COR-L47 (cell line): ENCODE measurements at places on chromosomes 5 and 9.

GRCh38 chr5:41808294-41808693, 61.9 kb downstream of the OXCT1 start:
- no peak for DNase-seq

DNA sequence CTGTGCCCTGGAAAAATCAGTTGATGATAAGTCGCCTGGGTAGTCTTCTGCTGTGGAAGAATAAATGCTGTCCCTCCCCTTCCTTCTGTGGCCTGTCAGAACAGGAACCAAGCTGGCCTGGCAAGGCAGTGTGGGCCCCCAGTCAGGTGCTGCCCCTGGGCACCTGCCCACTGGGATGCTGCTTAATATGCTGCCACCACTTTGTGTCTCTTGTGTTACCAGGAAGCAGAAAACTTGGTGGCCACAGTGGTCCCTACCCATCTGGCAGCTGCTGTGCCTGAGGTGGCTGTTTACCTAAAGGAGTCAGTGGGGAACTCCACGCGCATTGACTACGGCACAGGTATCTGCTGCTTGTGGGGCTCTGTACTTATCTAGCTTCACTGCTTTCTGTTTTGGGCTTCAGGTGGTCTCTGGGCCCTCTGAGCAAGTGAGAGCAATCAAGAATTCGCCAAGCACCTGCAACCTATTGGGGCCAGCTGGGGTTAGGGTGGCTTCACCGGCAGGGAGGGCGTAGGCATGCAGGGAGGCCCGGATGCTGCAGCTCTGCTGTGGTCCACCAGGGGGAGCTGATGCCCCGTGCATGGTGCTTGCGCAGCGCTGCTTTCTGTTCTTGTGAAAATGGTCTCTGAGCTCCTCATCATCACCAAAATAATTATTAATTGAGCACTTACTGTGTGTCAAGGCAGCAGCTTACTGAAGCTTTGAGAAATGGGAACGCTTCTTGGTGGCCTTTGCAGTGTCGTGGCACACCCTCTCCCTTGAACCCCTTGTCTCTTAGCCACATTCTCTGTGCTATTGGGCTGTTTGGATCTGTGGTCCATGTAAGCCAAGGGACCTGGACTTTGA, 20.3 kb downstream of the PTPA start:
- DNase-seq = peak; percentile 27

DNA sequence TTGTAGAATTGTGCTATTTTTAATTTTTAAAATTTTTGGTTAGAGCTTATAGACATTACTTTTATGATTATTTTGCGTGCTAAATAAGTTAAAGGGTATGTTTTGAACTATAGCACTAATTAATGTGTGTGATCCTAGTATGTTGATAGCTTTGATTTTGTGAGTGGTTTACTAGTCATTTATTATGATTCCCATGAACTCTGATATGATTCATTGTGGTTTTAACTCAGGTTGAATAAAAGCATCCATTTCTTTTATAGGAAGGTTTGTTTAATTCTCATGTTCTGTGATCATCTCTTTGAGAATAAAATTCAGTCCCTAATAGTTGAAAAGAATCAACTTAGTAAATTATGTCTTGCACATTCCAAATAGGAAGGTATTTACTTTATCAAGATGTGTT, 22.5 kb downstream of the C5orf22 start:
- DNase-seq = no peak

- peak; percentile 44 for DNase-seq
Observed at GRCh38 chr5:61817472-61818326, 485.6 kb downstream of the ZSWIM6 start.

GRCh38 chr9:111582888-111583287, 16.6 kb downstream of the PTGR1 start:
- no peak for DNase-seq

GRCh38 chr9:90953805-90954204, 152.2 kb downstream of the SYK start:
- DNase-seq = no peak

DNA sequence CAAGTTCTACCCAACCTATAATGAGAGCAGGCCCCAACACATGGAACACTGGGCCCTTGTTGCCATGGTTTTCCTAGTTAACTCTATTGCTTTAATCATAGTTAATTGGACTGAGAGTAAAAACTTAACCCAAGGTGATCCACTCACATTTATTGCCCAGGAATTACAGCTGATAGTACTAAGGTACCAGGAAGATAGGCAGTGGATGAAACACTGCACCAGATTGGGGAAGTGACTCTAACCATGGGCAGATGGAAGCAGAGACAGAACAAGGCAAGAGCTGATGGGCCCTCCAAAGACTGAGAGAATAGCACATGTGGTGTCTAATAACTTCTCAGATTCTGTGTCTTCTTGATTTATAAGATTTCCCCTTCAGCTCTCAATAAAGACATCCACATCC, 145.7 kb upstream of the TRIM32 start:
- no peak for DNase-seq

- no peak for DNase-seq
Observed at GRCh38 chr5:131396015-131396414, 132.2 kb downstream of the CDC42SE2 start.

DNA sequence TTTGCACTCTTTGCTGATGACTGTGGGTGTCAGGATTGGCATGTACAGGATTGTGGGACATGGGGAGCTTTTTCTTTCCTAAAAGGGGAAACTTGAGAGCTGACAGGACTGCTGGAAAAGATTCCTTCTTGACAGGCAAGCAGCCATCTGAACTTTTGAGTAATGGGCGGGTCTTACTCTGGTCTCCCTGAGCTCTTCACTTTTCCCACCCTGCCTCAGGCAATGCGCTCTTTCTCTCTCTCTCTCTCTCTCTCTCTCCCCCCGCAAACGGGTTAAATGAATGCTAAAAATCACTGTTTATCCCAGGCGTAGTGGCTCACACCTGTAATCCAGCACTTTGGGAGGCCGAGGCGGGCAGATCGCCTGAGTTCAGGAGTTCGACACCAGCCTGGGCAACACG, 37.1 kb upstream of the F2RL1 start:
- no peak for DNase-seq

DNA sequence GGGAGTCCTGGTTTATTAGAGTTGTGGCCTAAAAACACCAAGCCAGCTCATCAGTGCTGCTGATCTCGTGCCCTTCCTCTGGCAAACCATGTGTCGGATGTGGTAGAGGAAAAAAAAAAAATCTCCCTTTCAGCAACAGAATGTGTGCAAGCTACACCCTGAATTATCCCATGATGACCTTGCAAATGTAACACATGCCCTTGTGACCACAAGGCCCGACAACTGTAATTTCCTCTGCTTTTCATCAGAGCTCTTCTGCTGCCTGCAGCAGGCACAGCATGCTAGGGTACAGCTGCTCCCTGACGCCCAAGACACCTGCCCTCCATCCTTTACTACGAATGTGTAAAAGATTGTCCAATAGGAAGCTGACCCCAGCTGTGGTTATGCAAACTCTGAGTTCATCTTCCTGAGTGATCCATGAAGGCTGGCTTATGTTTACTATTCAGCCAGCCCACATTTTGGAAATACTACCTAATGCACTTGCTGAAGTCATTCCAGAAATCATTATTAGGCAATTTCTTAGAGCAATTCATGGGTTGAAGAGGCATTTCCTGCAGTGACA, 14.6 kb upstream of the BNC2 start:
- no peak for DNase-seq

DNA sequence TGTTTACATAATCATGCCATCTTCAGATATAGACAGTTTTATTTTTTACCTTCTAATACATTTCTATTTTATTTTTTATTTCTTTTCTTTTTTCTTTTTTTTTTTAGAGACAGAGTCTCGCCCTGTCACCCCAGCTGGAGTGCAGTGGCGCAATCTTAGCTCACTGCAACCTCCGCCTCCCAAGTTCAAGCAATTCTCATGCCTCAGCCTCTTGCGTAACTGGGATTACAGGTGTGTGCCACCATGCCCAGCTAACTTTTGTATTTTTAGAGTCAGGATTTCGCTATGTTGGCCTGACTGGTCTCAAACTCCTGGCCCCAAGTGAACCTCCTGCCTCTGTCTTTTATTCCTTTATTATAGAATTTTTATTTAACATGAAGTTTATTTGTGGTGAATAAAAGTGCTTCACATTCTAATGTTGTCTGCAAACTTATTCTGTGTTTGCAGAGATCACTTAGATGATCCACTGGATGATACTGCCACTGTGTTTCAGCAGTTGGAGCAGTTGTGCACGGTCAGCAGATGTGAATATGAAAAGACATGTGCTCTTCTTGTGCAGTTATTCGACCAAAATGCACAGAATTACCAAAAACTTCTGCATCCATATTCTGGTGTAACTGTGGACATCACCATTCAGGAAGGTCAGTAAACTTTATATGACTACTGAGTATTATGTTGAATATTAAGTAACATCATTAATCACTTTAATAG, 62.2 kb downstream of the RANBP17 start:
- DNase-seq = no peak

- no peak for DNase-seq
Observed at GRCh38 chr9:13728131-13728530, 448.6 kb upstream of the MPDZ start.

- peak; percentile 51 for DNase-seq
Observed at GRCh38 chr5:172123269-172123692, 64.7 kb downstream of the STK10 start.

DNA sequence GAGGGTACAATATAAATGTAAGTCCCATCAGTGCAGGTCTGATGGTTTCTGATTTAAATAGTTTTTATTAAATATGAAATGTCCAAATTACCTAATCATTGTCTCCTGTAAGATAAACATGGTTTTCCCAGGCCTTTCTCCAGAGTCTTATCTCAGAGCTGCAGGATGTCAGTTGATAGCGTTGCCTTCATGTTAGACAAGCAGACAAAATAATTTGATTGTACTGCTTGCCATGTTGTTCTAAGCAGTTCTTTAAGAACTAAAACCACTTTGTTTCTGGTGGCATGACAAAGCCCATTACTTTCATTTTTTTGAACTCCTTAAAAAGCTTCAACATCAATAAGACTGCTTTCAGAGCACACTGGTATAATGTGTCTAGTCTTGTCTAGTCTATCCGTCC, 1073.5 kb downstream of the MAT2B start:
- no peak for DNase-seq

- no peak for DNase-seq
Observed at GRCh38 chr9:700365-701282, 140.9 kb upstream of the DMRT1 start.

- peak; percentile 70 for DNase-seq
Observed at GRCh38 chr9:14315875-14316601, 2.1 kb upstream of the NFIB start.

DNA sequence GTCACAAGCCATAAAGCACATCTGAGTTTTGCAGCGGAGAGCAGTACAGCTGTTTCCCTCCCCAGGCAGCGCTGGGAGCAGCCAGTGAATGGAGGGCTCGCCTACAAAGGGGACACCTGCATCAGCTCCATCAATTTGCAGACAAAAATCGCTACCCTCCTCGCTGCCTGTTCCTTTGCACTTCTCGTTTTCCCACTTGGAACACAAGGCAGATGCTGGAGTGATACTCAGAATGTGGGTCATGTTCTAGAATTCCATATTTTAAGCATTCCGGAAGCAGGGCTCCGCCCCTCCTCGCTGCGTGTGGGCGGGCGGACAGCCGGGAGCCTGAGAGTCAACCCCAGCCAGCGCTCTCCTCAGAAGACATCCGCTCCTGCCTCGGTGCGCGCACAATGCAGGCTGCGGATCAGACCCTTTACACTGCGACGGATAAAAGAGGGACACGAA, 92.1 kb downstream of the LMNB1 start:
- DNase-seq = peak; percentile 46

- peak; percentile 4 for DNase-seq
Observed at GRCh38 chr5:124660229-124661093, 86.0 kb downstream of the ZNF608 start.

DNA sequence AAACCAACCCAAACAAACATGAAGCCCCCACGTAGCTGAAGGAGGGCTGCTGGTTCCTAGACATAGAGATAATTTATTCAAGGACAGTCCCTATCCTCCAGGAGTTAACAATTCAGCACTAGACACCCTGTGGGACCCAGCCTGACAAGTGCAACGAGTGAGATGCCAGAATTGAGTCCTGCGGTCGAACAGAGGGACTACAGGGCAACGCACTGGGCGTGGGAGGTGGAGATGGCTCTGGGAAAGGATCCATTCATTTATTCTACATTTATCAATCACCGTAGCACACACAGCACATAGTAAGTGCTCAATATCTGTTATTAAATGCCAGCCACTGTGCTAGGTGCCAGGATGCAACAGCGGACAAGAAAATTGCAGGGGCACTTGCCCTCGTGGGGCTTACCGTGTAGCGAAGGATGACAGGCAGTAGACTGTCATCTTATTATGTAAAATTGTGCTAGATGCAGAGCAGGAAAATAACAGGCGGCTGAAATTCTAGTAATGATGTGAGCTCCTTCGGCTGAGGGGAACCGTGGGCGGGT, 855 bp upstream of the ARHGAP26 start:
- no peak for DNase-seq
